ENCODE measurements at places on chromosomes 5 and 9.

DNA sequence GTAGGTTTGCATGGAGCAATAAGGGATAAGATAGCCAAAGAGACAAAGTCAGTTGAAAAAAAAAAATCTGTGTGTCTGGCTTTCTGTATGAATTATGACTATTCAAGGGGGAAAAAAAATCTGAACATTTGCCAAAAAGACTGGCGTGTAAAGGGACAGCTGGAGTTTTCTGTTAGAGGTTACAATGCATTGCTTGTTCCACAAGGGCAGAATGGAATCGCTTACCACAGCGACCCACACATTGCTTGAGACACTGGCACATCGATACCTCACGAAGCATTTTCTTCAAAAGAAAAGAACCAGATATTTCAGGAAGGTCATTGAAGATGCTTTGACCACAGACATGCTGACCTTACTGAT is 327.8 kb downstream of the TMEM167A start:
- no peak for DNase-seq

DNA sequence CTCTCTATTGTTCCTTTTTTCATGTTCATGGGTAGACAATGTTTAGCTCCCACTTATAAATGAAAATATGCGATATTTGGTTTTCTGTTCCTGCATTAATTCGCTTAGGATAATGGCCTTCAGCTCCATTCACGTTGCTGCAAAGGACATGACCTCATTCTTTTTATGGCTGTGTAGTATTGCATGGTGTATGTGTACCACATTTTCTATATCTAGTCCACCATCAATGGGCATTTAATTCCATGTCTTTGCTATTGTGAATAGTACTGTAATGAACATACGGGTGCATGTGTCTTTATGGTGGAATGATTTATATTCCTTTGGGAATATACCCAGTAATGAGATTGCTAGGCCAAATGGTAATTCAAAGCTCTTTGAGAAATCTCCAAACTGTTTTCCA is 392.0 kb downstream of the EFNA5 start:
- DNase-seq = no peak

GRCh38 chr9:118419676-118420075 is 715.5 kb downstream of the TLR4 start:
- DNase-seq = no peak

- DNase-seq = no peak
These were observed 470.6 kb downstream of the PRDM9 start for GRCh38 chr5:23977997-23978396.

DNA sequence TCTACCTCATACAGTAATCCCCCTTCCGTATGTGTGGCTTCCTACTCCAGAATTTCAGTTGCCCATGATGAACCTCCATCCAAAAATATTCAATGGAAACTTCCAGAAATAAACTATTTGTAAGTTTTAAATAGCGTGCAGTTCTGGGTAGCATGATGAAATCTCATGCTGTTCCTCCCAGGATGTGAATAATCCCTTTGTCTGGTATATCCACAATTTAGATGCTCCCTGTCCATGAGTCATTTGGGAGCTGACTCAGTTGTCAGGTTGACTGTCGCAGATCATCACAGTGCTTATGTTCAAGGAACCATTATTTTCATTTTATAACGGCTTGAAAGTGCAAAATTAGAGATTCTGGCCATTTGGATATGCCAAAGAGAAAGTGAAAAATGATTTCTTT is 290.1 kb upstream of the CDH9 start:
- DNase-seq = no peak

DNA sequence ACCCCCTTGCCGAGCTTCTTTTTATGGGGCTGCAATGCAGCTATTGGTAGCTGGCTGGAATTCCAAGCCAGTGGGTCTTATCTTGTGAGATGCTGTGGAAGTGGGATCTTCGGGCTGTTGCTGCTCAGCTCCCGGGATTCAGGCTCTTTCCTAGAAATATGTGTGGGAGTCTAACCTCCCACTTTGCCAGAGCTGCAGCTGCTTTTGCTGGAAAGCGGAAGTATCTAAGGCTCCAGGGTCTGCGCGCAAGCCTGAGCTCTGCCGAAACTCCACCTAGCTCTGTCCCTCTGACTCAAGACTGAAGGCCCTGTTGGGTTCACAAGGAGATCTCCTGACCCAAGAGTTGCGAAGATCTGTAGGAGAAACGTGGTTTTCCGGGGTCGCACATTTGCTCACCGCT is 151.1 kb upstream of the ANKRD55 start:
- DNase-seq = no peak

- DNase-seq = no peak
These were observed 12.0 kb downstream of the PBX3 start for GRCh38 chr9:125758986-125759763.

DNA sequence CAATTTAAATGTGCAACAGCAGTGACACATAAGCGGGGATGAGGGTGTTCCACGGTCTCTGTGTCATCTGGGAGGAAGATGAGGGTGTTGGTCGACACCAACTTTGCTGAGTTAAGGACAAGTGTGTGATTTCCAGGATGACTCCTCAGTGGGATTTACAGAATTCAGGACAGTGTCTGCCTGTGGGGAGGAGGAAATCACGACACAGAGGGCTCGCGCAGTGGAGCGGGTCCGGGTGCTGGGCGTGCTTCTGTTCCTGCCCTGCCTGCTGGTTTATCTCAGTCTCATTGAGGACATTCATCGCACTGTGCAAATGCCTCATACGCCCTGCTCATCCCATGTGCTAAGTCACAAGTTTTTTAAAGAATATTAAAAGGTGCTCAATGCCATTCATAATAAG is 73.7 kb upstream of the ADAMTS2 start:
- DNase-seq = no peak

GRCh38 chr5:156019571-156020180 is 307.3 kb upstream of the SGCD start:
- DNase-seq = no peak

GRCh38 chr9:114958844-114959235 is 28.4 kb upstream of the TNFSF8 start:
- DNase-seq = no peak

GRCh38 chr9:116944714-116945534 is 257.8 kb downstream of the TRIM32 start:
- DNase-seq = no peak

GRCh38 chr9:110207071-110207641 is 803 bp downstream of the C9orf152 start:
- DNase-seq = no peak

- no peak for DNase-seq
These were observed 10.9 kb downstream of the TMEM8B start for GRCh38 chr9:35839926-35840325.

- no peak for DNase-seq
These were observed 140.3 kb upstream of the IER5L start for GRCh38 chr9:129318121-129319075.

GRCh38 chr5:16906255-16906654 is 29.8 kb downstream of the MYO10 start:
- DNase-seq = no peak

GRCh38 chr5:9344751-9345240 is 201.1 kb downstream of the SEMA5A start:
- no peak for DNase-seq

GRCh38 chr9:31078175-31078574 is 1306.3 kb upstream of the ACO1 start:
- no peak for DNase-seq

GRCh38 chr5:36836831-36837230 is 39.7 kb upstream of the NIPBL start:
- no peak for DNase-seq

DNA sequence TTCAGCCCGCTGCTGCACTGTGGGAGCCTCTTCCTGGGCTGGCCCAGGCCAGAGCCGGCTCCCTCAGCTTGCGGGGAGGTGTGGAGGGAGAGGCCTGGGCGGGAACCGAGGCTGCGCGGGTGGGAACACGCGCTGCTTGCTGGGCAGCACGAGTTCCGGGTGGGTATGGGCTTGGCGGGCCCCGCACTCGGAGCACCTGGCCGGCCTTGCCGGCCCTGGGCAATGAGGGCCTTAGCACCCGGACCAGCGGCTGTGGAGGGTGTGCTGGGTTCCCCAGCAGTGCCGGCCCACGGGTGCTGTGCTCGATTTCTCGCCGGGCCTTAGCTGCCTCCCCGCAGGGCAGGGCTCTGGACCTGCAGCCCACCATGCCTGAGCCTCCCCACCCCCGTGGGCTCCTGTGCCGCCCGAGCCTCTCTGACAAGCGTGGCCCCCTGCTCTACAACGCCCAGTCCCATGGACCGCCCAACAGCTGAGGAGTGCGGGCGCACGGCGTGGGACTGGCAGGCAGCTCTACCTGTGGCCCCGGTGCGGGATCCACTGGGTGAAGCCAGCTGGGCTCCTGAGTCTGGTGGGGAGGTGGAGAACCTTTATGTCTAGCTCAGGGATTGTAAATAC is 1366.4 kb upstream of the NUDT12 start:
- DNase-seq = no peak

GRCh38 chr5:71904852-71905251 is 185.8 kb downstream of the CARTPT start:
- no peak for DNase-seq

DNA sequence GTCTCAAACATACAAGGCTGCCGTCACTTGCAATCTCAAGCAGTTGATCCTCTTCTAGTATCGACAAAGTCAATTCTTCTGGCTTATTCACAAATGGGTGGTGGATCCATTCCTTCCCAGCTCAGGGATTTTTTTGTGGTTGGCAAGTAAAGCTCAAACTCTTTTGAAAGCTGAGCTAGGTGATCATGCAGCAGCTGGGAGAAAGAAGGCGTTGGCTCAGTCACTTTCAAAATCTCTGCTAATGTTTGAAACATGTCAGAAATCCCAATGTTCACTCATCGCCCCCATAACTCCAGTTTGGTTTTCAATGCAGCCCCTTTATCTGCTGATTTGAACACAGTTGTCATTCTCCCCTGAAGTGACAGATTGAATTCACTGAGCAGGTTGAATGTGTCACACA is 4.0 kb upstream of the HNRNPA0 start:
- no peak for DNase-seq

DNA sequence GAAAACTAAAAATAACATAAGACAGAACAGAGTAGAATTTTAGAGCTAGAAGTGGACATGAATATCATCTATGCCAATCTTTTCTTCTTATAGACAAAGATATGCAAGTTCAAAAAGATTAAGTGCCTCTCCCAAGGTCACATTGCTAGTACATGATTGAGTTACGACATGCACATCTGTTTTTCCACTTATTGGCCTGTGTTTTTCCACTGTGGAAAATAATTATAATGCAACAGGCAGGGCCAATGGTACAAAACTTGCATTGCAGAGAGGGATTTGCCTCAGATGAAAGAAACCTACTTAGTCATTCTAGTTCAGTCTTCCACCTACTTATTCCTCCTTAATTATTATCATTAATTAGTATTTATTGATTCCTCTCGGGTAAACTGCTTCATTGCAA is 407.8 kb upstream of the SGCD start:
- no peak for DNase-seq

GRCh38 chr9:127805620-127806019 is 2.9 kb downstream of the FPGS start:
- DNase-seq = no peak

DNA sequence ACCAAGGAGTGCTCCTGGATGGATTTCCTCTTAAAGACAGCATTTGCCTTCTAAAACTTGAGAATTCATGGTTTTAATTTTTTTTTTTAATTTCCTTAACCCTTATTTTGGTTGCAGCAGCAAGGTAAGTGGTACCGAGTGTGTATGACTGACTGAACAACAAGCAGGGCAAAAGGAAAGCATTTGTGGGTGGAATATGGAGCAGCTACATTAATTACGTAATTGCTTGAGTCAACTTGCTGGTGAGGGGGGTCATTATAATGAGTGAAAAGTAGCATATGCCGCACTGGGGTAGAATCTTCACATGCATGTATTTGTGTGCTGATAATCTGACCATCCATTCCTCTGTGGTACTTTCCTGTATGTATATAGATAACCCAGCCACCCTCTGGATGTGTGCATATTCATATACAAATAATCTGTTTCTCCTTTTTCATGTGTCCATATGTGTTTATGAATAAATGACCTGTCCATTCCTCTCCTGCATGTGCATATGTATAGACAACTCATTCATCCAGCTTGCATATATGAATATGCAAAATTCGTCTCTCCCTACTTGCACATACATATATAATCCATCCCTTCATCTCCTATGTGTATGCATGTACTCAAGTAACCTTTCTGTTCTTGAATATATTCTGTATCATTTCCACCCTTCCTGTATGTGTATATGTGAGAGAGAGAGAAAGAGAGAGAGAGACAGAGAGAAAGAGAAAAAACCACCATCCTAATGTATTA is 147.5 kb upstream of the RUSC2 start:
- DNase-seq = no peak

- no peak for DNase-seq
These were observed 74.3 kb downstream of the CACNA1B start for GRCh38 chr9:137951597-137952490.

GRCh38 chr9:31542384-31543055 is 841.9 kb upstream of the ACO1 start:
- no peak for DNase-seq

GRCh38 chr9:137630679-137631078 is 11.9 kb downstream of the EHMT1 start:
- DNase-seq = no peak

DNA sequence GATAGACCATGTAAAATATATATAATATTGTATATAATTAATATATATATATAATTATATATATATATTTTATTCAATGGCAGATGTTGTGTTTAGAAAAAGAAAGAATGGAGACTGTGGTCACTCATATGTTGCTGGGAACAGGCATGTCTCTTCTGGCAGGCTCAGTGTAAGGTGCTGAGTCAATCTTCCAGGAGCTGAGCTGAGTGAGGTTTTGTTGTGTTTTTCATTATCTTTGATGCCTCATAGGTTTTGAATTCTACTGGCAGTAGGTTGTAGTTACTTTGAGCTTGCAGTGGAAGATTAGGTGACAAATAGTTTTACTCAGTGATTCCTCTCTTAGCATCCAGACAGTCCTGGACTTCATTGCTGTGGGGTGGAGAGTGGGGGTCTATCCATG is 561.3 kb downstream of the IRX1 start:
- DNase-seq = no peak

DNA sequence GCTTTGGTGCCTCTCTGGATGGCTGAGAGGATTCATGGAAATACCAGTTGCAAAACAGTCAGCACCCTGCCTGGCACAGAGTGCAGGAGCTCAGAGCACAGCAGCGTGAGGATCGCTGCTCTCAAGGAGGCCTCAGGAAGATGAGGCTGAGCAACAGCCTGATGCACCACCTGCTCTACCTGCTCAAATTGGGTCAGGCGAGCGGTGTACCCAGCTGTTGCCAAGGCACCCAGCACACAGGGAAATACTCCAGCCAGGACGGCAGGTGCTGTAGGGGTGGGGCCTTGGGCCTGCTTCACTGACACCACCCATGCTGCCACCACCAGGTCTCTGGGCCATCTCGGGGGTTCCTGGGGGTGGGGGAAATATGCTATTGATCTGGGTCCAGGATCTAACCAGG is 4.3 kb downstream of the EEIG1 start:
- DNase-seq = no peak

GRCh38 chr9:124831642-124832364 is 21.5 kb upstream of the WDR38 start:
- DNase-seq = no peak

GRCh38 chr5:82169892-82170291 is 108.3 kb downstream of the RPS23 start:
- no peak for DNase-seq
